ENCODE measurements at places on chromosomes 16 and 17.
A peak's percentile ranks its signal among the peaks of the same experiment; 100 is the strongest.

GRCh38 chr17:57864273-57864672 lies 14.4 kb upstream of the MRPS23 start:
- DNase-seq, result no peak

GRCh38 chr16:35605921-35606320 lies 2146.5 kb downstream of the TP53TG3F start:
- no peak for DNase-seq

- peak; percentile 72 for DNase-seq
Observed at GRCh38 chr17:42337442-42337841, 49.1 kb downstream of the STAT5A start.

DNA sequence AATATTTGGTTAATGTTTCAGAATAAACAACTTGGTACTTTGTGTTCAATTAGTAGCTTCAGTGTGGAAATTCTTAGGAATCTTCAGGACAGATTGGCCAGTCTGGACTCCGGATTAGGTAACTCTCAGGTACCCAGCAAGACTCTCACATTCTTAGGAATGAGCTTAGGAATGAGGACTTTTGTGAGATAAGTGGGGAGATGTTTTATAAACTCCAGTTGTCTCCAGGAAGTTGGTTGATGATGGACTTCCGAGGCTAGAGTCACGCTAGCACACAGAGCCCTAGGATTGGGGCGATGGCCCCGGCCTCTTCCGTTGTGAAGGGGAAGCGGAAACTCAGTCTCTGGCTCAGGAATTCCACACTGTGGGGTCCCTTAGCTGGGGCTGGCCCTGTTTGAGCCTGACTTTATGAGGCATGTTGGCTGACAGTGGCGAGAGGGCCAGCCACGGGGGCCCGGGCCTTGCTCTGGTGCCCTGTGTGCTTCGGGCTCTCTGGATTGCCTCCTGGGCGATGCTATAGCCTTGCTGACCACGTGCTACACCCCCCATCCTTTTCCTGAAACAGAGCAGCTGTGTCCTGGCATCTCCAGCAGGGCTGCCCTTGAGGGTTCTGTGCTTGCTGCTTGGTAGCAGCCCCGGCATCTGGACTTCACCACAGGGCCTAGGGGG lies 32.4 kb downstream of the RAB11FIP3 start:
- DNase-seq, result no peak

Measured in GM13977 (cell line).